HFF-Myc (cell line): ENCODE measurements at places on chromosomes 7 and 10.

DNA sequence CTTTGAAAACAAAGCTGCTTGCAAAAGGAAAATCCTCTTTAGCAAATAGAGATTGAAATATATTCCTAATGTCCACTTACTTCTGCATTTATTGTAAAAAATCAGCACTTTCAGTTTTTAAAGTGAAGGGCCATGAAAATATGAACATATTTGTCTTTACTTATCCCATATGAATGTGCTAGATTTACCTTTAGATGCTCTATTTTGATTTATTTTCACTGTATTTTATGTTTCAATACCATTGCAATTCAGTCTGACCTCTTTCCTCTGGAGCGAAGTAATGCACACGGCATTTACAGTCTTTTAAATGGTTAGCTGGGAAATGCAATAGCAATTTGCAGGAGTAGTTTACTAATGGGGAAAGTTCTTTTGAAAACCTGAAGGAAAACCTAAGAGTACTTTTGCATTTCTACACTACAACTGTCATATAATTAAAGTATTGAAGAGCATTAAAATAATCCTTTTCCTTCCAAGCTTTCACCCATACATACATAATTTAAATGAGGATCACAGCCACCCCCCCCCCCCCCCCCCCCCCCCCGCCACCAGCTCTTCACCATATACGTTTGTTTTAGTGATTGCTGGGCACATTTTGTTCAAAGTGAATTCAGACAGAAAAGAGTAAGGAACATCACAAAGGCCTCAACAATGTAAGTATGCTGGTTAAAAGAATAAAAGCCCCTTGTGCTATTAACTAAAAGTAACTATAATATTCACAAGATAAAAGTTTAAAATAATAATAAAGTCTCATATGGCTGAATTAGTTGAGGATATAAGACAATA lies 3.5 kb downstream of the SKIDA1 start:
- DNase-seq = no peak

- DNase-seq = no peak
These were observed 7.5 kb downstream of the MTG1 start for GRCh38 chr10:133401500-133401899.

DNA sequence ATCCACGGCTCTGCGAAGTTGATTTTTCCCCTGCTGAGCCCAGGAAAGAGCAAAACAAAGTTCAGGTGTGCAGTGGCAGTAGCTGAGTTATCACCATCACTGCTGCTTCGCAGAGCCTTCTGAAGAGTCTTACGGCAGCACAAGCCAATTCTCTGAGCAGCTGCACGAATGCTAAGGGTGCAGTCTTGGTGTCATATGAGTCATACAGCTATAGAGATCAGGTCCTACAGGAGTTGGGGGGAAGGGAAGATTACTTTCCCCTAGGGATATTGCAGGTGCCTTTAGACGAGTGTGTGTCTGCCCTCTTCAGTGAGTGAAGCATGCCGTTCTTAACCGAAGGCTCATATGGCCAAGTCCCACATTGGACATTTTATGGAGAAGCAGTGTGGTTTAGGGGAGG lies 227.8 kb downstream of the CELF2 start:
- DNase-seq = no peak

GRCh38 chr7:2326951-2327350 lies 12.7 kb upstream of the SNX8 start:
- no peak for DNase-seq

DNA sequence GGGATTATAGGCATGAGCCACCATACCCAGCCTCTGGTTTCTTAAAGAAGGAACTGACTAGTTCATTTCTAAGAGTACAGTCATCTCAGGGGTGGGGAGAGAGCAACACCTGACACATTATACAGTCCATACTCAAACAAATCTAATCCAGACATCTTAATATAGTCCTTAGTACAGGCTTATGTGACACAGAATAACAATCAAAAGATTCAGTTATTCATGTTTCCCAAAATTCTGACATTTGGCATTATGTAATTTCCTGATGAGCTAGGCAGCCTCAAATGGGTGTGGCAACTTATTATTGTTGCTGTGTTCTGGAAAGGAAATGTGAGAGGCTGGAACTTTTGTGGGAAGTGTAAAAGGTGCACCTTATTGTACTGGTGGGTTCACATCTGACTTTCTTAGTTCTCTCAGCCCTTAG lies 116.3 kb downstream of the WDFY4 start:
- DNase-seq = no peak

GRCh38 chr7:95772298-95772770 lies at the start of gene DYNC1I1:
Gene DYNC1I1 (plus strand): TSS chr7:95772554. CDS start chr7:95804730, 32,176 bp downstream.
- DNase-seq = no peak

DNA sequence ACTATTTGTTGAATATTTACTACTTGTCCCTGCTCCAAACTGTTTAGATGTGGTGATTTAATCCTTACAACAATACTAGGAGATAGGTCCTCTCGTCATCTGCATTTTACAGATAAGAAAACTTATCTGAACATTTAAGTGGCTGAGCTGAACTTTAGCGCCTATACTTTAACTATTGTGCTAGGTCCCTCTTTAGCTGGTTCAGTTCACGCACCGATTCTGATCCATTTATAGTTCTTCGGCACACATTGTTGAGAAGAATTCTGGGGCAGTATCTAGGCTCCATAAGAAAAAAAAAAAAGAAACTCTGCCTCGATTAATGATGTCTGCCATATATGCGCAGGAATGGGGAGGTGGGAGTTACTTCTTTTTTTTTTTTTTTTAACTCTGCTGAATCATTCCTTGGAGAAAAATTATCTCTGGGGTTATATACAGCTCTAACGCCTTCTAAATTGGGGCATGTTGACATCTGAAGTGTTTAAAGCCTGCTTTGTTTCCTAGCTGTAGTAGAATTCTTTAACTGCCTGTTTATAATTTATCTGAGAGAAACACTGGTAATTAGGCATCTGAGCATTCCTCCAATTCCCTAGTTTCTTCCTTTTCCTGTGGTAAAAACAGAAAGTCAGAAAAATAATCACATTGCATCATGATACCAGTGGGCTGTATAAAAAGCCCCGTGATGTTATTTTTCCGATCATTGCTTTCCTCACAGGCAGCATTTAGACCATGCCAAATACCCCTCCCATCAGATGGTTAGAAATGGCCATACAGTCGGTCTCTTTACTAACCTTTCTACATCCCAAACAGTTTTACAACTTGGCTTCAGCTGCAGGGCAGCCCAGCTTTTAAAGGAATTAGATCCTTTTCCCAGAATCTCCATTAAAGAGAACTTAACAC lies 98.5 kb upstream of the KDM7A start:
- DNase-seq = no peak

GRCh38 chr7:31000161-31000693 lies 36.5 kb downstream of the GHRHR start:
- DNase-seq = peak; percentile 33

GRCh38 chr7:127258111-127258510 lies 5.4 kb upstream of the GRM8 start:
- DNase-seq = no peak

DNA sequence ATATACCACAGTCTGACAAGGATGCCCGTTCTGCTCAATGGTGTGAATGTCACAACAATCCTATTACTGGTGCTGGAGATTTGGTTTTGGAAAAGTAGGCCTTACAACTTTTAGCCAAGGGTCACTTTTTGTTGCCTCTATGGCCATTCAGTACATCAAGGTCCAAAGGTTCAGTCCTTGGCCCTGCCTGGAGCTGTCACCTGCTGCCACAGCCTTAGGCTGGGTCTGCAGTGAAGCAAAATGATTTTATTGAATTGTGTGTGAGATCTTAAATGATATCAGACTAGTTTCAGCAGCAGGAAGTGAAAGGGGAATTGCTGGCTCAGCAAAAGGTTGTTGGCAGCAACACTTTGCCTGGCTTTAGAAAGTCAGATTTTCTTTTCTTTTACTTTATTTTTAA lies 427.6 kb downstream of the THSD7A start:
- DNase-seq = no peak

GRCh38 chr7:26178272-26178960 lies 22.1 kb downstream of the HNRNPA2B1 start:
- no peak for DNase-seq

DNA sequence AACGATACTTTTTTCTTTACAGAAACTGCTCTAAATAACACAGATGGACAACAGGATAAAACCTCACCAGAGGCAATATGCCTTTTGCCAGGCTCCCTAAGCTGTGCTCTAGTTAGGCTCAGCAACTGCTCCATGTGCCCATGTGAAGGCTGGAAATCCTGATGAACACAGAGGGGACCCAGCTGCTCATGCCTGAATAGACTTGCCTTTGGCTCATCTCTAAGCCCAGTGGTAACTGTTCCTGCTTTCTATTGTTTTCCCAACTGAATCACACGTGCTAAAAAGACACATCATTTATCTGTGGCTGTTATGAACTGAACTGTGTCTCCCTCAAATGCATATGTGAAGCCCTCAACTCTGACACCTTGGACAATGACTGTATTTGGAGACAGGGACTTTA lies 110.4 kb downstream of the RNF216 start:
- DNase-seq = no peak

DNA sequence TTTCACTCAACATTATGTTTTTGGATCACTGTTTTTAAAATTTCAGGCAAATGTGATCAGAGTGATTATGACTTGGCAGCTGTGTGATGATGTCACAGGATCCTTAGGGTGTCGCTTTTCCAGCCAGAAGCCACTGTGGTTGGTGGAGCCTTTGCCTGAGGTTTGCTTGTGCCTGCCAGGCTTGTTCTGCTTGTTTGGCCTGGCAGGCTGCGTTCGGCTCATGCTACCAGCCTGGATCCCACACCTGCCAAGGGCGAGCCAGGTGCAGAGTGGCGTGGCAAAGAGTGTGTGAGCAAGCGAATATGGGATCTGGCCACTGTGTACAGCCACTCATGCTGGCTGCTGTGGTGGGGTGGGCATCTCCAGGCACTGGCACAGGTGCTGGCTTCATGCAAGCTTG lies 55.7 kb downstream of the ADK start:
- no peak for DNase-seq

GRCh38 chr10:29563420-29564035 lies 71.2 kb downstream of the SVIL start:
- DNase-seq = no peak

DNA sequence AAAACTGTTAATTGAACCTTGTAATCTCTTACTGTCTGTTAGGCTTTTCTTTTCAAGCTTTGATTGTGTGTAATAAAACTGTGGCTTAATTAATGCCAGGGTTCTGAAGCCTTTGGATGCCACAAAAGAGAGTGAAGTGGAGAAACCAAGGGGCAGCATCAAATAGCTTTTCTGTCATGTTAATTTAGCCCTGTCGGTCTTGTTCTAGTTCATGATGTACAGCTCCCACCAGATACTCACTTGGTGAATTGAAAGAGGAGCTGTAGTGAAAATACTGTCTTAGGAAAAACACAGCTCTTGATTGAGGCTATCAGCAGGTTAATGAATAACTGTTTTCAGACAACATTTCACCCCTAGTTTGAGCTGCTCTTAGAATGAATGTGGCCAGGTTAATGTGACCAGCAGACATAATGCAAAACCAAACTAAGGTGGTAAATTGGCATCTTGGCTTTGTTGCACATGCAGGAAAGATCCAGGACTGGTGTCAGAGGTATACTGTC lies 94.2 kb downstream of the POLL start:
- DNase-seq = no peak

GRCh38 chr7:29859524-29860185 lies 53.3 kb downstream of the WIPF3 start:
- DNase-seq = no peak

- no peak for DNase-seq
These were observed 187.2 kb upstream of the MBL2 start for GRCh38 chr10:52959810-52960209.

GRCh38 chr7:46512891-46513413 lies 591.9 kb upstream of the IGFBP3 start:
- peak; percentile 30 for DNase-seq

GRCh38 chr7:124338861-124339260 lies 306.0 kb upstream of the TMEM229A start:
- no peak for DNase-seq

GRCh38 chr10:71213127-71213621 lies 804 bp downstream of the UNC5B start:
- no peak for DNase-seq

- DNase-seq = no peak
These were observed 3.8 kb downstream of the FAM107B start for GRCh38 chr10:14770927-14771326.

GRCh38 chr7:95126053-95126709 lies 198.2 kb downstream of the PON1 start:
- DNase-seq = no peak

GRCh38 chr7:24917510-24918239 lies 62.3 kb downstream of the OSBPL3 start:
- DNase-seq = no peak

DNA sequence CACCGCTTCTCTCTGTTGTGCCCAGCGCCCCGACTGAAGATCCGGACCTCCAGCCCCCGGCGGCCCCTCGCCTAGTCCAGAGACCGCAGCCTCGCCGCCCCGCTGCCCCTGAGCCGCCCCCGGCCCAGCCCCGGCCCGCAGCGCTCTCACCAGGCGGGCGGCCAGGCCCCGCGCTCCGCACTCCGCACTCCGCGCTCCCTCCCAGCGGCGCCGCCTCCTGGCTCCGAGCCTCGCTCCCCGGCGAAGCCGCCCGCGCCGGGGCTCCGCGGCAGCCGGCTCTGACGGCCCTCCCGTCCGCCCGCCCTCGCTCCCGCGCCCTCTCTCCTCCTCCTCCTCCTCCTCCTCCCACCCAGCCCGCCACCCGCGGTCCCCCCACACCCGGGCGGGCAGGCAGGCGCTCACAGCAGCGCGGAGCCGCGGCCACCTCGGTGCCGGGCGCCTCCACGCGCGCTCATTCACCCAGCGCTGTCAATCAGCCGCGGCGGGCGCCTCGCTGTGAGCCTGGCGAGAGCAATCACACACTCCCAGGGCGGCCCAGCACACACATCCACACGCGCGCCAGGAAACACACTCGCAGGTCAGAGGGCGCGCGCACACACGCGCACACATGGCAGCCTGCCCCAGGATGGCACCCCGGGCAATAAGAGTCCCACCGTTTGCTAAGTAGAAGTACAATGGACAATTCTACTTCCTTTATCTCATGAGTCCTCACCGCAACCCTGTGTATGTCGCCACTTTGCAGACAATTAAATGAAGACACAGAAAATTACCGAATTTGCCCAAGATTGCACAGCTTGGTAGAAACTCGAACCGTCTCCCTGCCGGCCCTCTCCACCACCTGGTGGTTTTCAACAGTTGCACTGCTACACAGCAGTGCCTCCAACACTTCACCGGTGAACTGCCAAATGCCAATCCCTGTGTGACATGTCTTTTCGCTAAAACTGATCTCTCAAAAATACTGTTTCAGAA lies at the start of gene PRRT4:
Gene PRRT4, minus strand, starts transcription at position 280 of the 969 bp plus-strand sequence.
- DNase-seq = no peak

- no peak for DNase-seq
These were observed 43.2 kb downstream of the TLX1 start for GRCh38 chr10:101174319-101174718.

DNA sequence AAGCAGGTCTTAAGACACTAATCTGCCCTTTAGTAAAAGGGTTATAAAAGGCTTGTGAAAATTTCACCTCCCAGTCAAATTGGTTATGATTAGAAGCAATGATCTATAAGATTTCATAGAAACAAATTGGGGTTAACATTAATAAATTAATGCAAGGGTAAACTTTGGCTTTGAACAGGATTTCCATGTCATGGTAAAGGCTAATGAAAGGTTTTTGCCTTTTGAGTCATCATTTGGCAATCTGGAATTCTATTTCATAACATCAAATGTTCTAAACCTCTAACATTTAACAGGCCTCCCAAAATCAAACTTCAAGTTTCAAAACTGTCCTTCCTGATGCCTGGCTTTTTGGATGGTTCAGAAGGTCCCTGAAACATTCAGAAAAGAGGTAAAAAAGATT lies 62.4 kb downstream of the COA1 start:
- no peak for DNase-seq
